AG08396 (cell line): ENCODE measurements at places on chromosomes 6 and 20.

DNA sequence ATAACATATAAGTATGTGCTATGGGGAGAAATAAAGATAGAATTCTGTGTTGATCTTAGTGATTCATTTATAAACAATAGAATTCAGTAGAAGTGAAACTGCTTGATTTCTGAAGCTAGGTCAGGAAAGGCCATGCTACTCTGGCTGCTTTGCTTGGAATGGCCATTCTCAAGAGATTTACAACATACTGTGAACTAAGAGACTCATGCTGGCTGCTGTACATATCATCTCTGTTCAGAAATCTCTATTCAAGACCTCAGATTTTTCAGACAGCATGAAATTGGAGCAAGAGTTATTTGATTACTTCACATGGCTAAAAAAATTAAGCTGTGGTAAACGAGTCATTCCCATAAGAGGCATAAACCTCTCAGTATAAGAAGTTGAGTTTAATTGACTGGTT lies 662.6 kb downstream of the BCKDHB start:
- DNase-seq: peak; percentile 21

DNA sequence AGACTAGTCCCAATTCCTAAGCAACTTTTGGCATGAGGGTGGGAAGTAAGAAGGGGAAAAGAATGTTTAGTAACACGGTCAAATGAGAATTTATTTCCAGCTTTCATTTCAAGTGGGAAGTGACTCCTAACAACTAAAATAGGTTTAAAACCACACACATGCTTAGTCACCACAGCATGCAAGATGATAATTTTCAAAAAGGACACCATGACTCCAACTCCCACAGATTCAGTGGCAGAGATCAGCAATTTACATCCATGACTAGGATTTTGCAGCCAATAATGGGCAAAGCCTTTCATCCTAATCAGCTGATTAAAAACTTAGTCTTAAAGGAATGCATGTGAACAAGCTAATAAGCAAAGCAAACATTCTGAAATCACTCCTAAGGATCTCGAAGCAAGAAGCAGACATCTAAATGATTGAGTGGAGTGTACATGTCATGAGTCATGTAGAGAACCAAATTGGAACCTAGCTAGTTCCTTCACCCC lies 48.1 kb upstream of the GCLC start:
- peak; percentile 10 for DNase-seq

DNA sequence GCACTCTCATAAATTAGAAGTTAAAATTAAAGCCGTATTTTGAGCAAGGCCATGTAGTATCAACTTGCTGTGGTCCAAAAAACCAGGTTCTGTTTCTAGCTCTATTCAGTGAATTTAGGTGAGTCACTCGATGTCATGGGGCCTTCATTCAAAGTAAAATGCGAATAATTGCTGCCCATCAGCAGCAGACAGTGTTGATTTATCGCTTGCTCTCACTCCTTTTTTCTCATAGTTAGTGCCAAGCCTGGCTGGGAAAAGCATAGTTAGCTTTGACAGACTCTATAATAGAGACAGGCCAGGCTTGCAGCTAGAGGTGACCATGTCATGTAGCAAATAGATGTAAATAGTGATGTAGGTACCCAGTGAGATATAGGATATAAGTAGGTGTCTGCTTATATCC lies 136.0 kb downstream of the EDN1 start:
- no peak for DNase-seq

DNA sequence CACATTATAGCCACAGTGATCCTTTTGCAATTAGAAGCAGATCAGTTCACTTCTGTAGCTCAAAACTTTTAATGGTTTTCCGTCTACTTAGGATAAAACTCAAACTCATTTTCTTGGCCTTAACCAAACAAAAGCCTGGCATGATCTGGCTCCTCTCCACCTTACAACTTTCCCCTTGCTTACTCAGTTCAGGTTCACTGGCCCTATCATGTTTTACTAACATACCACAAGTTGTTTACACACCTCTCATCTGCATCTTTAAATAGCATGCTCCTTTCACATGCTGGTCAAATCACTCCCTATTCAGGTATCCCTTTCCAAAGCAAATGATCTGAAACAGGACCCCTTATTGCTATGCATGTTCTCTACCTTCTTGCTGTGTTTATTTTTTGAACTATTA lies 191.4 kb upstream of the FAM83B start:
- DNase-seq: no peak

DNA sequence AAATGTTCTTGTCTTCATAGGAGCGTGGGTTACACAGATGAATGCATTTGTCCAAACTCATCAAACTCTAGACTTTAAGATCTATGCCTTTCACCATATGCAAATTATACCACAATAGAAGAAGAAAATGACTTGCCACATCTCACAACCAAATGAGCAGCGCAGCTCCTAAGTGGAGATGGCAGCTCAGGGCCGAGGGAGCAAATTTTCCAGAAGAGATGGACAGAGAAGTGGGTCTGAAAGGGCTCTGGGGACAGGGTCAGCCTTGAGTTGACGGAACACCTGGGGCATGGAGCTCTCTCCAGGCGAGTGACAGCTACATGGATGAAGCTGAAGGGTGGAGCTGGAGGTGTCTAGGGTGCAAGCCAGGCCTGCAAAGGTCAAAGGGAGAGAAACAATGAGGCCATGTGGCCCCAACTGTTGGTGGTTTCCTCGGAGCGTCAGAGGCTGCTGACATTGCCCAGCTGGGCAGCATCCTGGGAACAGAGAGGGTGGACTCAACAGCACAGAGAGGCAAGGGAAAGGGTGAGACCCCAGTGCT lies 228.3 kb downstream of the NRN1 start:
- no peak for DNase-seq

GRCh38 chr6:47476781-47477496 lies 650 bp upstream of the CD2AP start:
- no peak for DNase-seq

DNA sequence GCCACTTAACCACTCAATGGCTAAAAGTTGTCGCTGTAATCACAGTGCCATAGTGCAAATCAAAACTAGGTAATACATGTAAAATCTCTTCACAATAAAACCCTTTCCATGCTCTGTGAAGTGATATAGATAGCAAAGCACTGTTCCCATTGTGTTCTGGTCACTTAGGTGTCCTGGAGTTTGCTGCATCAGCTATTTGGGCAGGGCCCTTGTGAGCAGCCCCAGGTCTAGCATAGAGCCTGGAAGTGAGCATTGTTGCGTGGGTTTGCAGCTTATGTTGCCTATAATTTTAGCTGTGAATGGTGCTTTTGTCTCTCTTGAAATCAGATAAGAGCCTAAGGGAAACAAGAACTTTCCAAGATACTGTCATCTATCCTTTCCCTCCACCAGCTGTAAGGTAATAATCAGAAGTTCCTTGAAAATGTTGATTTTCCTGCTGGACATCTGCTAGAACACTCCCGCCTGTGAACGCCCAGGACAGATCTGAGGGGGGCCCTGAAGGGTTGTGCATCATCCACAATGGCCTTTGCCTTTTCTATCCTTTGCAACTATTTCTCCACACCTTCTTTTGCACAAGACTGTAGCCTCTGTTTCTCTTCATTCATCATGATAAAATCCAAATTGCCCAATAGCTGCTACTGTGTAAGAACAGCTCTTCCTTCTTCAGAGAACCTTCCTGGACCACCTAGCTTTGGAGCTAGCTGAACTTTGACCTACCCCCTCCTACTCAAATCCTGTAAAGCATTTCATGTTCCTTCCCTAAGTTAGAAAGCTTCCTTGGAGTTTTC lies 57.0 kb downstream of the TNFAIP3 start:
- DNase-seq: no peak

- DNase-seq: peak; percentile 13
These were observed 146.9 kb downstream of the MACROD2 start for GRCh38 chr20:14142171-14142570.

- peak; percentile 64 for DNase-seq
These were observed 51.0 kb downstream of the JAG1 start for GRCh38 chr20:10622657-10623418.
